ENCODE measurements at places on chromosomes 13 and 19.

DNA sequence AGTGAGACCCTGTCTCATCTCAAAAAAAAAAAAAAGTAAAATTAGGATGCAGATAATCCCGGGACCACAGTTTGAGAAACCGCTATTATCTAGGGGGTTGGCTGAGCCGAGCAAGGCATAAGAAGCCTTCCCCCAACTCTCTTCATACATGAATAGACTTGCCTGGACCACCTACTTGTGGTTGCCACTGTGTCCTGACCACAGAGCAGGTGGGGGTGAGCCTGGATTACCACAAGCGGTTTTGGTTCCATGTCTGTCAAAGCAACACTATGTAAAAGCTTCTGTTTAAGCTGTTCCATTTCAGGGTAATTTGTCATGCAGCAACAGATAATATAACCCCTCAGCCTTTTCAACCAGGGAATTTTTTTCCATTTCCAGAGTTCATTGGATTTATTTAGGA, 3.3 kb upstream of the NAPA start:
- no peak for DNase-seq

GRCh38 chr13:97234236-97234635, 12.1 kb downstream of the MBNL2 start:
- DNase-seq: no peak

DNA sequence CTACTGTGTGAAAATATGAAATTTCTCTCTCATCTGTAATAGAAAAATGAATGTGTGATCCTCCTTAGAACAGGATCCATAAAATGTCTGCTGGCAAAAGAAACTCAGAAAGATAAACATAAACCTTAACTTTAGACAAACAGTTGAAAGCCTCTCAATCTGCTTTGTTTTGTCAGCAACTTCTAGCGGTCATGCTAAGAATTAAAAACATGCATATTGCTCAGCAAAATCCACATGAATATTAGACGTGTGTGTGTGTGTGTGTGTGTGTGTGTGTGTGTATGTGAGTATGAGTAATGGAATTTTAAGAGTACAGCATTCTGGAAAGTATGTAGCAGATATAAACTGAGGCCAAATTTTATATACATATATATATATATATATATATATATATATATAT, 1779.2 kb upstream of the MIR17HG start:
- no peak for DNase-seq

GRCh38 chr19:30084390-30084819, 142.4 kb downstream of the URI1 start:
- no peak for DNase-seq

- no peak for DNase-seq
Measured at GRCh38 chr19:11295665-11296245, at the start of gene TSPAN16. Gene TSPAN16, plus strand, starts transcription at chr19:11296160. Its CDS starts 138 bp downstream, at chr19:11296298.

- DNase-seq: no peak
Measured at GRCh38 chr19:48190288-48190884, 19.9 kb downstream of the ZSWIM9 start.

GRCh38 chr13:51618626-51619025, 34.4 kb downstream of the WDFY2 start:
- no peak for DNase-seq

GRCh38 chr13:112069845-112070251, 2.9 kb downstream of the SOX1 start:
- DNase-seq: no peak

DNA sequence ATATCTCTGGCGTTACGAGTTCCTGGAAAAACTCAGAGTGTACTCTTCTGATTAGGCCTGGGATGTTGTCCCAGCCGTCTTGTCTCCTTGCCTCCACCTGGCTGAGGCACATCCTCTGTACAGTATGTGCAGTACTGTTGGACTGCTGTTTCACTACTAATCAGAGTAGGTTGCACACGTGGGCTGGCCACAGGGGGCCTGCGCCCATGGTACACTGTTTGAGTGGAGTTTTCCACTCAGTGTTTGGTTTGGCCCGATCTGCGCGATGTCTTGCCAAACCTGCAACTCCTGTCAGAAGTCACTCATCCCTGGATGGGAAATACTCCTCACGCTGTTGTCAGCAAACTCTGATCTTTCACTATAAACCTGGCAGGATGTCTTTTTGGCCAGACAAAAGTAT, 189.6 kb upstream of the CSNK1A1L start:
- no peak for DNase-seq

Data from neuronal stem cell (in vitro differentiated cells).